Naive thymus-derived CD8-positive, alpha-beta T cell (primary cell): ENCODE measurements at places on chromosomes 16 and 17.

GRCh38 chr17:72030067-72030899, 90.5 kb upstream of the SOX9 start:
- no peaks in the 10 kb centered on the region for H3K36me3 ChIP-seq
- DNase-seq, result no peak
- peak overlapping the region; percentile 43 for H3K27ac ChIP-seq
- H3K27me3 ChIP-seq, result no peaks in the 10 kb centered on the region

DNA sequence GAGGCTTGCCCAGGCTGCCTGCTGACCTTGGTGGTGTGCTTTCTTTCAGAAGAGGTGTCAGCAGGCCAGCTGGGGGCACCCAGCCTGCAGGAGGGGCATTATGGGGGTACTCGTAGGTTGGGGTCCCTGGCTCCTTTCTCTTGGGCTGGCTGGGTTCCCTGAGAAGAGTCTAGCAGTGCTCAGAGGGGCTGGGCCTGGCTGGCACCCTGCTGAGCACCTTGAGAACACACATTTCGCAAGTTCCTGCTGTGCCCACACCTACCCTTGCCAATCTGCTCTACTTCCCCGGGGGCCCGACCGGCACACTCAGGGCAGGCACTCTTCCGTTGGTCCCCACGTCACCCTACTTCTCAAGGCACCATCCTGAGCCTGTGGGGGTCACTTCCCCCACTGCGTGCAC, 5.1 kb downstream of the CEMP1 start:
- no peaks in the 10 kb centered on the region for H3K27me3 ChIP-seq
- peaks cover 1% of the 10 kb centered on the region for H3K36me3 ChIP-seq
- no peak for DNase-seq
- no peak overlapping the region for H3K4me3 ChIP-seq
- no peak overlapping the region for H3K27ac ChIP-seq
- H3K4me1 ChIP-seq, result peaks cover 15% of the 10 kb centered on the region

GRCh38 chr17:50518384-50519023, 10.3 kb downstream of the MYCBPAP start:
- no peak for DNase-seq
- no peaks in the 10 kb centered on the region for H3K4me1 ChIP-seq
- H3K4me3 ChIP-seq, result no peak overlapping the region
- H3K36me3 ChIP-seq, result no peaks in the 10 kb centered on the region
- no peaks in the 10 kb centered on the region for H3K27me3 ChIP-seq

- no peaks in the 10 kb centered on the region for H3K27me3 ChIP-seq
- no peaks in the 10 kb centered on the region for H3K4me1 ChIP-seq
- H3K36me3 ChIP-seq, result peaks cover 13% of the 10 kb centered on the region
- no peak overlapping the region for H3K4me3 ChIP-seq
These were observed 13.6 kb downstream of the UBFD1 start for GRCh38 chr16:23570992-23571632.

- peaks cover 9% of the 10 kb centered on the region for H3K4me1 ChIP-seq
- H3K36me3 ChIP-seq, result no peaks in the 10 kb centered on the region
- DNase-seq, result peak; percentile 7
These were observed 4.9 kb downstream of the CDK10 start for GRCh38 chr16:89691231-89691985.
